Hematopoietic multipotent progenitor cell treated with erythropoietin and hydrocortisone succinate and interleukin-3 and kit ligand, for 15 days (in vitro differentiated cells): ENCODE measurements at places on chromosomes 5 and 9.

- no peak for DNase-seq
Measured at GRCh38 chr9:127768698-127769097, 9.8 kb downstream of the SH2D3C start.

- no peak for DNase-seq
Measured at GRCh38 chr5:92283521-92283920, 900.4 kb upstream of the ARRDC3 start.

DNA sequence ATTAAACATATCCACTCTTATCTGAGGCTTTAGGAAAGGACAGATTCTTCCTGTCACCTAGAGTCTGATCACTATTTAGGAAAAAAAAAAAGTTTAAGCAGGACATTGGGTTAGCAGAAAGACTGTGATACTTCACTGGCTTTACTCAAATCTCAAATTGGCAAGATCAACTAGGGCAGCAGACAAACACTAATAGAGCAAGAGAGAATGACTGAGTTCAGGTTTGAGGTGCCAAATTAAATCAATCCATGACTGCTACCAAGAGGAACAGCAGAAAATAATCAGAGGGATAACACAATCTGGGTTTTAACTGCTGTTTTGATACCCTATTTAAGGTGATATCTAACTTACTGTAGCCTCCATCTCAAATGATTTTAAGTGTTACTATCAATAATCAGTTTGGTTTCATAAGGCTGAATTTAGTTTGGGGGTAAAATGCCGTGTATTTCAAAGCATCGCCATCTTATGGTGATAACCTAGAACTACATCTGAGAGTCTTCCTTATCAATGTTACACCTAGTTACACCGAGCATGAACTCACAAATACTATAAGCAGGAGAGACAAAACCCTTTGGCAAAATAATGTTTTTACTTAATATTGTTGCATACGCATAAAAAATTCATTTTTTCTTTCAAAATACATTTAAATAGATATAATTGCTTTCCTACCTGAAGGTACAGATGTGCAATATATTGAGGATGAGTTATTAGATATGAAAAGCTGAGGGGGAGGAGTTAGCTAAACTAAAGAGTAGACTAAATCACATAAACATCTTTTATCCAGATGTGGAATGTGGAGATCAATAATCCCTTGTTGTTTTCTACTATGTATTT lies 286.4 kb upstream of the CDH12 start:
- DNase-seq: no peak

DNA sequence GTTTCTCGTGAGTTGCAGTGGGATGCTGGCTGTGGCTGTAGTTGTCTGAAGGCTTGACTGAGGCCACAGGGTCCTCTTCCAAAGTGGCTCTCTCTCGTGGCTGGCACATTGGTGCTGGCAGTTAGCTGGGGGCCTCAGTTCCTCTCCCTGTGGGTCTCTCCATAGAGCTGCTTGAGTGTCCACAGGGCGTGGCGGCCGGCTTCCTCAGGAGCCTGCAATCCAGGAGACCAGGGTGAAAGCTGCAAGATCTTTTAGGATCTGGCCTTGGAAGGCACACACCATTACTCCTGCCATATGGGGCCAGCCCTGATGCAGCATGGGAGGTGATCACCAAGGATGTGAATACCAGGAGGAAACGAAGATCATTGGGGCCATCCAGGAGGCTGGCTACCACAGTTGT lies 41.1 kb downstream of the ANKRD33B start:
- DNase-seq: no peak

DNA sequence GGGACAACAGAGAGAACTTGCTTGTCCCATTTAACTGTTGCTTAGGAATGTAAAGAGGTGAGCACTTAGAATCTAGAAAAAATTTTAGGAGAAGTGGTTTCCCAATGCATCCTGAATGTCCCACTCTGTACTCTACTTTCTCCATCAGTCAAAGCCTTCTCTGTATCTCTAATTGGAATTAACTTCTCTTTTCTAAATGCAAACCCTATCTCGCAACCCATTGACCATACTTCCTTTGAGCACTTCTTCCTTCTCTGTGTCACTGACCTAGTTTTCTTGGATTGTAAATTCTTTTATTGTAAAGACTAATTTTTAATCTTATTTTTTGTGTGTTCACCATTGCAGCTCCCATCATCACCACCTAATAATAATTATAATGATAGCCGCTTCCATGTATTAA lies 33.3 kb downstream of the ADRB2 start:
- no peak for DNase-seq

DNA sequence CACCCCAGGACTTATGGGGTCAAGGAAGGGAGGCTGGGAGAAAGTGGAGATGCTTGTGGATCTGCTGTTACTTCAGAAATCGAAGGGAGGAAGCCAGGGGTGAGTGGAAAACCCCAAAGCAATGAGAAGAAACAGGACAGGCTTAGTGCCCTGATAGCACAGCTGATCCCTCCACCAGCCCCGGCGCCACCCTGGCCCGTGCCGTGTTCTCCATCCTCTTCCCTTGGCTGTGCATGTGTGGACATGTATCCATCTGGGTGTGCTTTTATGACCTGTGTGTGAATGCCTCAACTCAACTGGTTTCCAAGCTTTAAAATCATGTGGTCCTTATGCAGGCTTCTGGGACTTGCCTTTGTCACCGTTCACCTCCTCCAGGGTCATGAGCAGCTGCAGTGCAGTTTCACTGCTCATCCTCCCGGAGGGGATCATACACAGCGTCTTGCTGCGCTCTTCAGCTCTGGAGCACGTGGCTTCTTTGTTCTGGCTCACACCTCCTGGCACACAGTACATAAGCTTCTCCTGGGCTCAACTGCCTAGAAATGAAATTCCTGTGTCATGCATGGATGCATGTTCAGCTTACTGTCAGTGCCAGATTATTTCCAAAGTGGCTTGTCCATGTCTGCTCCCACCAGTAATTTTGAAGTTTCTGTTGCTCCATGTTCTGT lies 58.2 kb downstream of the IPPK start:
- no peak for DNase-seq

DNA sequence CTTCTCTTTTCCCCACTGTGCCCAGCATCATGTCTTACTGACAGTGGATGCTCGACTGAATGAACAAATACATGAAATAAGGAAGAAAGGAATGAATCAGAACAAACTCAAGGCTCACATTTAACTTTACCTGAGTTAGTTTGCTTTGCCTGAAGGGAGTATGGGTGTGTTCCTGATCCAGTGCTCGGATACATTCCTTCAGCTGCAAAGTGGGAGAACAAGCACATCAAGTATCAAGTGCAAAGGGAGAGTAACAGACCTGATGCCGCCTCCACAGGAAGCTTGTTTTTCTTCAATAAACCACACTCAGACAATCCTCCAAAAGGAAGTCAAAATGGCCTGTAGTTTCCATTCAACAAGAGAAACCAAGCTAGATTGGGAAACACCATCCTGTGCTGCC lies 66.1 kb downstream of the KIF24 start:
- no peak for DNase-seq

DNA sequence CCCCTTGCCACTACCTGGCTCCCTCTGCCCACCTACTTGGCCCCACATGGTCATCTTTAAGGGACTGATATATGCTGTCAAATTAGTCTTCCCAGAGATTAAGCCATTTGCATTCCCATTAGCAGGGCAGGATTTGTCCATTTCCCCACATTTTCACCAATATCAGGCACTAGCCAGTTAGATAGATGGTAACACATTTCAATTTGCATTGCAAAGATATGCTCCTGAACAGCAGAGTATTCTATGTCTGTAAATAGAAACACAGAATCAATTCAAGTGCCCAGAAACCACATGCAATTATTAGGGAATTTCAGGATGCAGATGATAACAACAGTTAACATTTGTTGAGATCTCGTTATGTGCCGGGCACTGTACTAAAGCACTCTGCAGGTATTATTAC lies 92.6 kb upstream of the IL12B start:
- DNase-seq: no peak

DNA sequence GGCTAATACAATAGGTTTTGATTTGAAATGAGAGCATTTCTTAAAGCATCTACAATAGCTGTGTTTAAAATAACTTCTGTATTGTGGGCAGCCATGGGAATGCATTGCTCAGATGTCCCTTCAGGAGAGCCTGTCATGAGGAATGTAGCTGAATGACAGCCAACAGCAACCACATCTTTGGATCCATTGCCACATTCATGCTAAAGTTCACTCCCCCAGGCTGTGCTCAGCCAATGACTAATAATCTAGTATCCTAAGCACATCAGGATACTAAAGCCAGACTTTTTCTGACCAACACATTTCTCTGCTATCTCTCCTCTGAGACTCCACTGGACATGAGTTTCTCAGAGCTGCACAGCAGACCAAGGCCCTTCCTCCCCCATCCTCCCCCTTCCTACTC lies 45.5 kb downstream of the HTR1A start:
- DNase-seq: no peak

DNA sequence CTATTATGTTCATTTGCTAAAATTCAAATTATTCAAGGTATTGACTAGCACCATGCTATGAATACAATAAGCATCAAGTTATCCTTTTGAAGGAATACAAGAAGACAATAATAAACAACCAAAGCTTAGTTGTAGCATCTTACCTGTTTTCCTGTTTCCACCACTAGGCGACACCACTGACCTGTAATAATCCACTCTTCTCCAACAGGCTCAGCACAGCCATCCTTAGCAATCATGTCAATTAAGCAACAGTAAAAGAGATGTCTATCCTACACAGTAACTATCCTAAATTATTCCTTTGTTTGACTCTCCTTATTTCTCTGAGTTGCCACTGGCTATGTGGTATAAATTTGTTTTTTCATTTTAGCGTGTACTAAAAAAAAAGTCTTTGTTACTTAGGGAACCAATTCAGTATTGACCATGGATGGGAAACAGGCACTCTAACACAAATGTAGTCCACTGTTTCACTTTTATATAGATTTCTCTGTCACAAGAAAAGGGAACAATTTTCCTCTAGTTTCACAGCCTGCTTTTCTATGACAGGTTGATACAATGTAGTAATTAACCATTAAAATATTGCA lies 46.2 kb downstream of the PCA3 start:
- DNase-seq: no peak

DNA sequence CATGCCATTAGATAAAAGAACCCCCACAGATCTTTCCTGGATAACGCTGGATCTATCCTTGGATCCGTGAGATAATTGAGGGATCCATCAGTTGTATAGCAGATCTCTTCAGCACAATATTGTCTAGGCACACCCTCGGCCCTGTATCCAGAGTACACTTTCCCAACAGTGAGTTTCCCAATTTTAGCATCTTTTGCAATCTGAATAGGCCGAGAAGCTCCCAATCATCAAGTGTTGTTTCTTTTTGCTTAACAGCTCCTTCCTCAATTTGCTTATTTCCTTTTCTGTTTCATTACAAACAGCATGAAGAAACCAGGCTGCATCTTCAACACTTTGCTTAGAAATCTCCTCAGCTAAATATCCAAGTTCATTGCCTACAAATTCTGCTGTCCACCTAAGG lies 4.4 kb upstream of the SPTLC1 start:
- DNase-seq: no peak

DNA sequence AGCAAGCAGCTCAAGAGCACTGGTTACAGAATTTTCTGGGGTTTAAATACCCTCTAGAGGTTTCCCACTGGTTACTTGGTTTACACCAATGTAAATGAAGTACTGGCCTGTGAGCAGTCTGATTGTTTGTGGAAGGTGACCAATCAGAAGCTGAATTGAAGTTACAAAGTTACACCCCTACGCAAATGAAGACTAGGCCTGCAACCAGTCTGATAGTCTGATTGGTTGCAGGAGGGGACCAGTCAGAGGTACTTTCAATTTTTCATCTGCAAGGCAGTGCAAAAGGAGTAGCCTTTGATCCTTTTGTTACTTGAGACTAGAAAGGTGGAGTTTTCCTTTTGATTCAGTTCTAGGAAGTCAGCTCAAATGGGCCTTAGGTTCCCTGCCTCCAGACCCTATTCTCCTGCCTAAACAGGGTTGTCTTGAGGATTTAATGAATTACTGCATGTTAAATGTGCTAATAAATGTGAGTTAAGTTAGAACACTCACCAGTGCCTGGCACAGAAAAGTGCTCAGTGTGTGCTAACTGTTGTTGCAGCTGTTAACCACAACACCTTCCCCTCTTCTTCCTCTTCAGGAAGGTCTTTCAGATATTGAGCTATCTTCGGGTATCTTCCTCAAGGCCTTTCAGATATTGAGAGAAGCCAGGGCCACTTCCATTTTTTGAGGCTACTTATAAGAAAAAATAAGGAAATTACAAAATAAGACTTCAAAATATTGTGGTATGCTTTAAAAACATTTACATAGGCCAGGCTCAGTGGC lies 32.1 kb upstream of the CLINT1 start:
- no peak for DNase-seq

DNA sequence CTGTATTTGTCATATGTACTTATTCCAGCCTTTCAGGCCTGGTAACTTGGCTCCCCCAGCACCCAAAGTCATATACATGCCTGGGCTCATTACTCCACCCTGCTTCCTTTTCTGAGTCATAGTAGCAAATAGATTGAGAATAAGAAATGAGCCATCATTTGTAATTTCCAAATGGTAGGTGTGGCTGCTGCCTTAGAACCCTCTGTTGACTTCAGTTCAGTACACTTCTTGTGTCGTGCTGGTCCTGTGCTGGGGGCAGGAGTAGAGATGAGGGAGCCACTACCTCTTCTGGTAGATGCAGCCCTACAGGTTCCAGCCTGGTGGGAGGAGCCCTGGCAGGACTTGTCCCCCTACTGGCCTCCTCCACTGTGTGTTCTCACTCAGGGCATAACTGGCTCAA lies 11.1 kb downstream of the GM2A start:
- DNase-seq: no peak

- no peak for DNase-seq
Measured at GRCh38 chr5:169013846-169014245, 287.1 kb downstream of the SLIT3 start.

GRCh38 chr9:79000230-79001002 lies 571.3 kb upstream of the TLE4 start:
- no peak for DNase-seq

GRCh38 chr9:2872931-2873323 lies 29.0 kb upstream of the PUM3 start:
- DNase-seq: no peak

DNA sequence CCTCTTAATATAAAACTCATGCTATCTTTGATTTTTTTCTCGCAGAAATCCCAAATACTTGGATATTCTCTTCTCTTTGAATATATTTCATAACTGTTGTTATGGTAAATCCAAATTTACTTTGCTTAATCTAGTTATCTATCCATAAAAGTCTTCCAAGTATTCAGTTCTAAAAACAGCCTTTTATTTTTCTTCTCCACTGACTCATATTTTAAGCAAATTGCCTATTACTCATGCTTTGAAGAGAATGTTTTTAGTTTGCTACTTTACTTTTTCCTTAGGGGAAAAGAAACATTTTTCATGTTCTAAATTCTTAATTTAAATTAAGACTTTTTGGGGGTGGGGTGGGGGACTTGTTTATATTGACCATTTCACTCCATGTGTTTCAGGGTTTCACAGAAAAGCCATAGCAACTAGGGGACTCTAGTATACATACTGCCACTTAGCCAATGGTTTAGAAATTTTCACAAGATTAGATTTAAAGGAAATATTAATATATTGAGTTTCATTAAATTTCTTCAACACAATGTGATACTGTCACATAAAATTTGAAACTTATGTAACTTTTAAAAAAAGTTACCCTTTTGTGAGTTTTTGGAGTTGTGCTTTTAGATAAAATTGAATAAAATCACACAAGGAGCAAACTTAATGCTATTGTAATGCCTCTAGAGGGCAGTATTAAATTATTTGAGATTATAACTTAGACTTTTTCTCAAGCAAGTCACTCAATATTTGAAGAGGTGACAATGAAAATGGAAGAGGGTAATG lies 545.8 kb upstream of the ARRDC3 start:
- DNase-seq: no peak

GRCh38 chr9:132384376-132384775 lies 22.3 kb downstream of the TTF1 start:
- no peak for DNase-seq
